ENCODE measurements at places on chromosomes 5 and 9.
A peak's percentile ranks its signal among the peaks of the same experiment; 100 is the strongest.

DNA sequence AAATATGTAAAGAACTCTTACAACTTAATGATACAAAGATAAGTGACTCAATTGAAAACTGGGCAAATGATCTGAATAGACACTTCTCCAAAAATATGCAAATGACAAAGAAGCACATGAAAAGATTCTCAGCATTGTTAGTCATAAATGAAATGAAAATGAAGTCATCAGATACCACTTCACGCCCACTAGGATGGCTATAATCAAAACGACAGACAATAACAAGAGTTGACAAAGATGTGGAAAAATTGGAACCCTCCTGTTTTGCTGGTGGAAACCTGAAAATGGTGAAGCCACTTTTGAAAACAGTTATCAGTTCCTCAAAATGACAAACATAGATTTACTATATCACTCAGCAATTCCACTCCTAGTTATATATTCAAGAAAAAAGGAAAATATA lies 7.9 kb upstream of the SYK start:
- no peak for DNase-seq

DNA sequence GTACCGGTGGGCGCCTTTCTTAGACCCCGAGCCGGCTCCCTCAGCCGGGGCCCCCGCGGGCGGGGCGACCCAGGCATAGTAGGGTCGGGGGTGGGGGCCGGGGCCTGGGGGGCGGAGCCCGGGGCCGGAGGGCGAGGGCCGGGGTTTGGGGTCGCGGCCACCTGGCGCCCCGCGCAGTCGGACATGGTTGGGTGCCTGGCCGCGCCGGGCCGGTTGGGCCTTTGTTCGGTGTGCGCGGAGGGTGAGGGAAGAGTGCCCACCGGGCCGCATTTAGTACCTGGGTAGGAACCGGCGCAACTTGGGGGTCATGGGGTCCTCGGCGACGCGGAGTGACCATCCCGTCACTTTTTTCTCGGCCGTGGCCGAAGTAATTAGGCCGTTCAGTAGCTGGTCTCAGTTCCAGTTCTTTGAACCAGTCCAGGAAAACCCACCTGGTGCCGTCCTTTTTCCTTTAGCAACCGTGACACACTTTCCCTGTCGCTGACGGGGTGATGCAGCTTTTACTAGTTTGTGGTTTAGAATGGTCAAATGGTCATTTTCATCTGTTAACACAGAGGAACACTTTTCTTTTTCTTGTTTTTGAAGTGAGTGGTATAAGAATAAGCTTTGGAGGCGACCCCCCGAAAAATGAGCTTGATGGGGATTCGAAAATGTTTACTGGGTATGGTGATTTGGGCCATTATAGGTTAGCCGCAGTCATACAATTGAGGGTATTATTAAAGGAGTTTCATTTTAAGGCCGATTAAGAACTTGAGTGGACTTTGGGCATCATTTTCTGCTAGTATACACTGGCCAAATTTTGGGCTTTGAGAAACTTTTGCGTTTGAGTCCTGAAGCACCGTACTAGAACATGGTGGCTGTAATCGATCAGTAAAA lies 589 bp downstream of the CKS2 start:
- no peak for DNase-seq

DNA sequence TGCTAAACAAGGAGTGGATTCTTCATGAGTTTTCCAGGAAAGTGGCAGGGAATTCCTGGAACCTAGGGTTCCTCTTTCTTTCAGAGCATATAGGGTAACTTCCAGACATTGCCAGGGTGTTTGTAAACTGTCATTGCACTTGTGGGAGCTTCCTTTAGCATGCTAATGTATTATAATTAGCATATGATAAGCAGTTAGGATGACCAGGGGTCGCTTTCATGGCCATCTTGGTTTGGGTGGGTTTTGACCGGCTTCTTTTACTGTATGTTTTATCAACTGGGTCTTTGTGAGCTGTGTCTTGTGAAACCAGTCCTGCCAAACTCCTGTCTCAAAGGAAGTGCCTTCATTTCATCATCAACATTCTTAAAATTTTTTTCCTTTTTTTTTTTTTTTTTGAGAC lies 11.9 kb upstream of the MELK start:
- peak; percentile 27 for DNase-seq

DNA sequence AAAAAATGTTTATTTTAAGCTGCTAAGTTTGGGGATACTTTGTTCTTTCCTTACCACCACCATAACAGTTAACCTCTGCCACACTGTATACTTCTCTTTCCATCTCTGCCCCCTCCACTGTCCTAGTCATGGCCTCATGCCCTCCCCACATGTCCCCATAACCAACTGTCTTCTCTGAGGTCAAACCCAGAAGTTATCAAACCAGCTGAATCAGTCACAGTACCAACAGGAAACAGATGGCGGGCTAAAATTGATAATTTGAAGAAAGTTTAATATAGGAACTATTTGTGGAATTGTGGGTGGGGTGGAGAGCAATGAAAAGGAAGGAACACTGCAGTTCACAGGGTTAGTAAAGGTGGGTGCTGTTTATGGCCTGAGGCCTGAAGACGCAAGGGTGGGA lies 5.7 kb upstream of the DCTN4 start:
- DNase-seq = no peak

GRCh38 chr5:76547891-76548524 lies 75.2 kb downstream of the F2RL2 start:
- no peak for DNase-seq

DNA sequence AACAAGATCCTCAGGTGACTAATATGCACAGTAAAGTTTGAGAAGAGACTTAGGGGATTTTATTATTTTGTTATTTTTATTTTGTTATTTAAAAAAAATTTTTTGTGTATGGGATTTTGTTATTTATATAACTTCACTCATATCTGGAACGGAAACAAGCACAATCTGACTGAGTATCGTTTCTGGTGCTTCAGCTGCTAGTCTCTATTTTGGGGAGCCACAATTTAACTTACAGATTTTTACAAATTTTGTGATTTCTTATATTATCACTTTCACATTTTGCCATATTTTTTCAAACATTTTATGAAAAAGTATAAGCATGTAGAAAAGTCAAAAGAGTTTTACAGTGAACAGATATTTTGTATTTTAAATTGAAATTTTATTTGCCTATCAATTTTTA lies 208.7 kb downstream of the CCDC171 start:
- no peak for DNase-seq

GRCh38 chr9:73738741-73739530 lies 587.3 kb downstream of the ANXA1 start:
- DNase-seq = no peak

DNA sequence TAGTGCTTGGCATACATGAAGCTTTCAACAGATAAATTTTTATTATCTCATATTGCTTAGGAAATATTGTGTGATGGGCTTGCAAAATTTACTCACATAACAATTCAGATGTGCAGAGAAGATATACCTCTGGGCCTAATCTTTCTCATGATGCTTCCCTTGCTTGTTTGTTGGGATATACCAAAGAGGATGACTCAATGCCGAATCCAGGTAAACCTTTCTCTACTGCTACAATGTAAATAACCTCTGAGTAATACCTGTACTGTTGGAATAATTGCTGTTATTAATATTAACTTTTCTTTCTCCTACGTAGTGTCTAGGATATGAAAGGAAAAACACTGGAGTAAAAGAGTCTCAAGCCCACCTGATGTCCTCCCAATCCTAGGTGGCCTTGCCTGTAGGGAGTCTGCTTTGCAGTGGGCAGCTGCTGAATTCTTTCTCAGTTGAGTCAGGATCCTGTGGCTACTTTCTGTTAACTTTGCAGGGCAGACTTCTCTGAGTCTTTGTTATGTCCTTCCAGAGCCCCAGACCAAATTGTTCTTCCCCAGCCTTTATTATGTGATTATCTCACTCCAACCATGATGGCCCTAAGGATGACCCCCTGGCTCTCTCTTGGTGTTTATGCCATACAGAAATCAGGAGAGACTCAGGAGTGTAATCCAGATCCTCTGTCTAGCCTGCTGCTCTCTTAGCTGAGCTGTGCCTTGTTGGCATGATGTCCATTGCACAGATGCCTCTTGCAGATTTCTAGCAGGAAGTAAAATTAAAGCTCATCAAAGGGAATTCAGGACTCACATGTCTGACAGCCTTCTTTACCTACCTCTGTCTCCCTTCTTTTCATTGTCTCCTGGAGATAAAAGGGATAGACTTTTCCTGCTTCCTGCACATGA lies 208.1 kb downstream of the SNX18 start:
- DNase-seq = no peak

DNA sequence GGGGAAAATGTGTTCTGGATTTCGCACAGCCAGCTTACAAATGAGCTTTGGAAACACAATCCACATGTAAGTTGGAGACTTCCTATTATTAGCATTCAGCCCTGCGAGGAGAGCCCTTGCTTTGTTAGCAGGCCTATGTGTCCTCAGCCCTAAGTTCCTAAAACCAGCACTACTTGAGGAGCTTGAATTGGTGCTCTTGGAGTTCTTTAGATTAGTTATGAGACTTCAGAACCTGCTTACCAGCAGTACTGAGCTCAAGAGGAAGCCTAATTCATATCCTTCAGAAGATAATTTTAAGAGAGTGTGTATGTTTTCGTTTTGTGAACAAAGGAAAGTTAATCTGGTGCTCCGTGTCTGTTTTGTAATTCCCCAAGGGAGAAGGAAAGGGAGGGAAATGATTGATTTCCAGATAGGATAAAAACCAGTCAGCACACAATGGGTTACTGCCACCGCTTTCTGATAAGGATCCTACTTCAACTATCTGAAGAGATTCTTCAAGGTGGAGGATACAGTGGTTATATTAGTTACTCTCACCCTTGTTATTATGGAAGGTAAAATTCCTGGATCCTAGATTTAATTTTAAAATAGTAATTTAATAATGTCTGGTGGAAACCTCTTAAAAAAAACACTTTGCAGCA lies 35.2 kb downstream of the PIK3R1 start:
- no peak for DNase-seq

DNA sequence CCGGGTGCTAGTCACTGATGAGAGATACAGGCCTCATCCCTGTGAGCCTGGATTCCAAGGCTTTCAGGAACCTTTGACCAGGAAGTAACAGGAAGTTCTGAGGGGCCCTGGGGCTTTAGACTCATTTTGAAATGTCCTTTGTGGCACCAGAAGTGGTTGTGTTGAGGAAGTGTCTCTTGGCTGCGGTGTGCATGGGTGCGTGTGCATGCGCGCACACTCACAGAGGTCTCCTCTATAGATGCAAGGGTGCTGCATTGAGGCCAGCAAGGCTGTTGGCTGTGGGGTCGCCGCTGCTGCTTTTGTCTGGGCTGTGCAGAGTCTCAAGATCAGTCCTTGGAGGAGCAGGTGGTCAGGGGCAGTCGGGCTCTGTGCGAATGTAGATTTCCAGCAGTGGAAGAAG lies 7.6 kb downstream of the RAB24 start:
- DNase-seq = no peak

- DNase-seq = no peak
Measured at GRCh38 chr5:74638970-74639806, 1.3 kb downstream of the ENC1 start.

GRCh38 chr9:114339130-114339908 lies 9.7 kb downstream of the ORM2 start:
- DNase-seq = peak; percentile 73

GRCh38 chr5:134046801-134047686 lies 42.3 kb upstream of the VDAC1 start:
- no peak for DNase-seq

DNA sequence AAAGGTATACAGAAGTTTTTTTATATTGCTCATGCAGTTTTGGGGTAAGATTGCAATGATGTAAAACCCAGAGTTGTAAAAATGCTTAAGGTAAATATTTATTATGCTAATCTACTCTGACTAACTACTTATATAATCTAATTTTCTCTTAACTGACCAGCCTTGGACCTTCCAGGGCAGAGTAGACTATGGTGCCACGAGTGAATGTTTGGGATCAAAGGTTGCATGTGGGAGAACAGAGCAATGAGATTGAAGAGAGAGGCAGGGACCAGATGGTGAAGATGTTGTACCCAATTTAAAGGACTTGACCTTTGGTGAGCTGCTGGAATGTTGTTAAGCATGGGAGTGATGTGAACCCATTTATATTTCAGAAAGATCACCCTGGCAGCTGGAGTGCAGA lies 34.8 kb upstream of the PANK3 start:
- no peak for DNase-seq

- peak; percentile 88 for DNase-seq
Measured at GRCh38 chr9:133874060-133874657, 118.0 kb downstream of the VAV2 start.

- no peak for DNase-seq
Measured at GRCh38 chr9:125462861-125463291, 201.2 kb downstream of the GAPVD1 start.

GRCh38 chr5:138051441-138052296 lies 18.8 kb upstream of the FAM13B start:
- no peak for DNase-seq

DNA sequence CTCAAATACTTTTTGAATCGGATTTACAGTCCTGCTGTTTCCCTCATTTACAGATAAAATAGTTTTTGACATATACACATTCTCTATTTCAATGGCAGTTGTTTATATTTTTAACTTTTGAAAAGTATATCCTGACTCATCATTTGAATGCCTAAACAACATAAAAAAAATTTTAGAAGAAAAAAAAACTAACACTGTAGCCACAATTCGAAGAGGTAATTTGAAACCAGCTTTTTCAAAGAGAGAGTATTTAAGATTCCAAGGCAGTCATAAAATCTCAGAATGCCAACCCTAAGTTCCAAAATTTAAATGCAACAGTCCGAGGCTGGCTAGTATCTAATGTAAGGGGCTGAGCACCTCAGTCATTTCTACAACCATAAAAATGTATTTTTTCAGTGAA lies 626.8 kb downstream of the DNAH5 start:
- DNase-seq = no peak

DNA sequence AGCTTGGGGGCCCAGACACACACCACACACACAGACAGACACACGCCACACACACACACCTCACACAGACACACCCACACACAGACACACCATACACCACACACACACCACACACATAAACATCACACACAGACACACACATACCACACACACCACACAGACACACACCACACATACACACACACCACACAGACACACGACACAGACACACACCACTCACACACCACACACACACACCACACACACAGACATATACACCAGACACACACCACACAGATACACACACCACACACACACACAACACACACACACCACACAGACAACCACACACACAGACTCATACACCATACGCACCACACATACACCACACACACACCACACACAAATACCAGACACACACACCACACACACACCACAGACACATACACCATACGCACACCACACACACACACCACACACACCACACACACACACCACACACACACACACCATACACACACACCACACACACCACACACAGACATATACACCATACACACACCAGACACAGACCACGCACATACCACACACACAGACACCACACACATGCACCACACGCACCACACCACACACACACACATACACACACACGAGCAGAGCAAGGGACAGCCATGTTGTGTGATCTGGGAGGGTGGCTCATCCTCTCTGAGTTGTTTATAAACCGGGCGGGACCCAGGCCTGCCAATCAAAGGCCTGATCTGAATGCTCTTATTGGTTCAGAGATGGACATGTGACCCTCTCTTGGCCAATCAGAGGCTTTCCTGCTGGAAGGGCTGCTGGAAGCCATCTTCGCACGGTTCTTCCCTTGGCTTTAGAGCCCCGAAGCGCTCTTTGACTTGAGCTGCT lies 148.3 kb downstream of the GAPVD1 start:
- peak; percentile 65 for DNase-seq

GRCh38 chr5:6403416-6403815 lies 25.1 kb upstream of the MED10 start:
- DNase-seq = no peak

Measured in urothelium cell line (cell line).